ENCODE measurements at places on chromosomes 5 and 9.

DNA sequence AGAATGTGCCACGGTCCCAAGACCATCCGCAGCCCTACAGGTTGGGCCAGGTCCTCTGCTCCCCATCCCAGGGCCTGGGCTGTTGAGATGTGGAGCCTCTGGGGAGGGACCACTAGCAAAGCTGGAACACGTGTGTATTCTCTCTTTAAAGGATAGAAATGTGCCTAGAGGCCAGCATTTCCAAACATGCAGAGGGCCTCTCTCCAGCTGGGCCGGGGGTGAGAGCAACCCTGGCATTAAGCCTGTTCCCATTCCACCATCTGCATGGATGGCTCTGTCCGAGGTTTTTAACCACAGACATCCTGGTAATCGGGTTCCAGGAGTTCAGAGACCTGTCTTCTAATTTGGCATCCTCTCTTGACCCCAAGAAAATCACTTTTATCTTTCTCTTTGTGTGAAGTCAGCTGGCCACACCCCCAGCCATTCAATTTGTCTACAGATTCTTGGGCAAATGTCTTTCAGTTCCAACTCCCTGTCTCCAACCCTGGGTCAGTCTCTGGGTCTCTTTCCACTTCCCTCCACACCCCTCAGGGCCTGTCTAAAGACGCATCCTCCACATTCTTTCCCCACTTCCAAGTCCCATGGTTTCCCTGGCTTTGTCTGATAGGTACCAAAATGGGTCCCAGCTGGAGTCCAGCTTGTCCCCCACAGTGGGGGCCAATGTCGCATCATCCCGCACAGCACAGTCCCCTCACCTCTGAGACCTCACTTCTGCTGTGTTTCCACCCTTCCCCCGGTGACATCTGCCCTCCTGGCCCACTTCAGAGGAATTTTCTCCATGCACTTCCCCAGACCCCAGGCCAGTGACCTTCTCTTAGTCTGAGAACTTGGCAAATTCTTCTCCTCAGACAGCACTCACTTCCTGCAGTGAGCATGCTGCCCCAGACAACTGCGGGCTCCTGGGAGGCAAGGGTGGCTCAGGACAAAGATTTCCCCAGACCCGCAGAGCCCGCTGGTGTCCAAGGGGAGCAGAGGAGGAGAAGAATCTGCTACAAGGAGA, 56.8 kb downstream of the PTPDC1 start:
- no peak for DNase-seq

- DNase-seq: no peak
Observed at GRCh38 chr5:79653843-79654242, 35.8 kb upstream of the CMYA5 start.

DNA sequence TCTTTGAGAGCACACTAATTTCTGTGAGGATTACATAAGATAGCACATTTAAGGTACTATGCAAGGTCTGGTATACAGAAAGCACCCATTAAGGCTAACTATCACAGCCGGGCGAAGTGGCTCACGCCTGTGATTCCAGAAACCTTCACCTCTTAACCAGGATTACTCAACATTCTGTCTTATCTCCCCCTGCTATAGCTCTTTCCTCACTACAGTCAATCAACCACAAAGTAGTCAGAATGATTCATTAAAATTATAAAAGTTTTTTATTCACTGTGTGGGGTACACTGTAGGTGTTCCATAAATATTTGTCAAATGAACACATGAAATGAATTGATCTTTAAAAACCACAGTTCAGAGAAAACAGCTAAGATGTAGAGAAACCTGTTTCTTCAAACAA, 48.7 kb downstream of the CHD1 start:
- no peak for DNase-seq

- DNase-seq: no peak
Observed at GRCh38 chr9:119998614-119999013, 581.4 kb downstream of the CDK5RAP2 start.

DNA sequence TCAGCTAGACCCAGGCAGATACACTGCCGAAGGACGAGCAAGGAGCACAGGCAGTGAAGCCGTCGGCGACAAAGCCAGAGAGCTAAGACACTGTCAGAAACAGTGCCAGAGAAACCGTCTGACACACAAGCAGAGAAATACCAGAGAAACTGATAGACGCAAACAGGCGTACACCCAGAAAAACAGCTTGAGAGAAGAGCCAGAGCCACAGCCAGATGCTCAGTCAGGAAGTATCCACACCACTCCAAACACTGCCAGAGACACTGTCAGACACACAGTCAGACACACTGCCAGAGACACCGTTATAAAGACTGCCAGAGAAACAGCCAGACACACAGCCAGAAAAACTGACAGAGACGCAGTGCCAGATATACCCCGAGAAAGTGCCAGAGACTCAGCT, 19.1 kb downstream of the CNTFR start:
- DNase-seq: no peak

DNA sequence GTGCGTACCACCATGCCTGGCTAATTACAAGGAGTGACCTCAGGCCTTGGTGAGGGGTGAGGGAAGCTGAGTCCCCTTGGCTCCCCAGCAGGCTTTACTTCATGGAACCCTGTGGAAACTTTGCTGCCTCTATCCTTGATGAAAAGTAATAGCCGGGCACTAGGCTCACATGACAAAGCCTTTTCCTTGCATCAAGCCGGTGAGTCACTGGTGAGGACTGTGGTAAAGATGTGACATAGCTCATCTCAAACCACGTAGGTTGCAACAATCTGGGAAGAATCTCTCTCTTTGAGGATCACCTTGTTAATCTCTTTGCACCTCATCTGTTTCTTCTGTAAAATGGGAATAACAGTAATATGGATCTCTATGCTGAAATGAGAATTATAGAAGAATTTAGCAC, 116.3 kb upstream of the SLC25A48 start:
- no peak for DNase-seq

GRCh38 chr9:85599540-85600105, 142.1 kb downstream of the AGTPBP1 start:
- DNase-seq: no peak

DNA sequence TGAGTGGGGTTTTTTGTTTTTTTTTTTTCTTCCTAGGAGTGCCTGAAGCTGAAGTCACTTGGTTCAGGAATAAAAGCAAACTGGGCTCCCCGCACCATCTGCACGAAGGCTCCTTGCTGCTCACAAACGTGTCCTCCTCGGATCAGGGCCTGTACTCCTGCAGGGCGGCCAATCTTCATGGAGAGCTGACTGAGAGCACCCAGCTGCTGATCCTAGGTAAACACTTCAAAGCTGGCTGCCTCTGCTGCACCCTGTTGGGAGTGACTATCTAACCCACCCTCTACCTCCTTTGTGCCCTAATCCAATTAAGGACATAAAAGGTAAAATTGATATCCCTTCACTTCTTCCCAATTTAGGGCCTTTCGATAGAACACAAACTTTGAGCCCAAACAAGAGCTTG, 206.8 kb downstream of the SAXO1 start:
- DNase-seq: no peak

DNA sequence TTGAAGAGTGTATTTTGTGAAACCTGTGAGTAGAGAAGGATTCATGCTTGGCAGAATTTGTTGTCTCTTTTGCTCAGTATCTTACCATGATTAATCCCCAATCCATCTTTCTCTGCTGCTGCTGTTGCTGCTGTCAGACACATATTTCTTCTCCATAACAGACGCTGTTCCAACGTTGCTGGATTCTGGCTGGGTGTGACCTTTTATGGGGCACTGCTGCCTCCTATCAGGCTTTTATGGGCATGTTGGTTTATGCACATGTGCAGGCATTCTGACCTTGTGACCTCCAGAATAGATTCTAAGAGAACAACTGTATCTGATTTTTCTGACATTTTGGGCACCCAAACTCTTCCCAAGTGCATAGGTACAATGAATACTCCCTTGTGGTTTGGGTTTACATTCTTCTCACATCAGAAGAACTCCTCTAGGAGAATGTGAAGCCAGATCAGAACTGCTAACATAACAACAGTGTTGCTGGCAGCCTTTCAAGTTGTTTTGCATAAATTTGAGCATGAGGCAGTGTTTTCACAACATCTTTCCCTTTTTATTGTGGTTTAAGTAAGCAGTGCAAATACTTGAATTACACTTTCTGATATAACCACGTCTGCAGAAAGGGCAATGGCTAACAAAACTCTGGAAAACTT, 9.2 kb upstream of the ISL1 start:
- DNase-seq: no peak

DNA sequence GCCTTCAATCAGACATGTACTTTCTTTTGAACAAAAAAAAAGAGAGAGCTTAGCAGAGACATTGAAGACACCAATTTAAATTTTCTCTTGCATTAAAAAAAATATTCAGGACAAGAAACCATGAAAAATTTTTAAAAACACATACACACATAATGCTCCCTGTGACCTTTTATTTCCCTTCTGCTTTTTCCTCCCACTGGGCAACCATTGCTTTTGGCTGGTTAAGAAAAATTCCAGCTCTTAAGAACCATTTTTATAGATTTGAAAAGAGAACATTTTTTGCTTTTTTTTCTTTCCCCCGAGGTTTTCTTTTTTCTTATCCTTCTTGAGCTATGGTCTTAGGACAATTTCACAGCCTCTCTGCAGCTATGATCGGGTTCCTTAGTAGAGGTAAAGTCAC, 6.1 kb upstream of the HMHB1 start:
- DNase-seq: no peak

- DNase-seq: no peak
Observed at GRCh38 chr5:139659695-139660101, 11.5 kb downstream of the CXXC5 start.

DNA sequence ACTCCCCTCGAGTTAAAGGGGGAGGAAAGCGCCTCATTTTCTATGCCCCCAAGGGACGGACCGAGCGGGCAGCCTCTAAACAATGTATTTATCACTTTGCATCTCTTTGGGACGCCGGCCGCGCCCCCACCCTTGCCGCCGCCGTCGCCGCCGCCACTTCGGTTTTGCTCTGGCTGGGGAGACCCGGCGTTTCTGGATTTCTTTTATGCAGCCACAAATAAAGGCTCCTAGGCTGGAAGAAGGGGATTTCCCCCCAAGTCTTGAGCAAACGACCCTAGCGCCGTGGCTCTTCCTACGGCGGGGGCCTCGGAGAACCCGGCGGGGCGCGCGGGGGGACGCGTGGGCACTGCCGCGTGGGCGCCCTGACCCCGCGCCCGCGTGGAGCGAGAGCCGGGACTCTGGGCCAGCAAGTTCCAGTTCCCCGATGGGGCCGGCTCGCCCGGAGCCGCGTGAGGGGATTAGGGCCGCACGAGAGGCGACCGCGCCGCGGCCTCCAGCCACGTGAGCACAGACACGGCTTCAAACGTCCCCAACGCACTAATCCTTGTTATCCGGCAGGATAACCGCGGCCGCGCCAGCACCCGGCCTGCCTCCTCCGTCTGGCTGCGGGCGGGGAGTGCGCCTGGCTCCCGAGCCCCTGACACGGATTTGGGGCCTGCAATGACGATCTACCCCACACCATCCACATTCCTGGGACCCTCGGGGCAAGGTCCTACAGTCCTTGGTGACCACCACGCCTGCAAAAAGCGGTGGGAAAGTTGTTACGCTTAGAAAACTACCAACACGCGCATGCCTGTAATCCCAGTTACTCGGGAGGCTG, 7.9 kb upstream of the NEUROG1 start:
- no peak for DNase-seq

- no peak for DNase-seq
Observed at GRCh38 chr5:148541054-148541835, 113.1 kb downstream of the HTR4 start.

DNA sequence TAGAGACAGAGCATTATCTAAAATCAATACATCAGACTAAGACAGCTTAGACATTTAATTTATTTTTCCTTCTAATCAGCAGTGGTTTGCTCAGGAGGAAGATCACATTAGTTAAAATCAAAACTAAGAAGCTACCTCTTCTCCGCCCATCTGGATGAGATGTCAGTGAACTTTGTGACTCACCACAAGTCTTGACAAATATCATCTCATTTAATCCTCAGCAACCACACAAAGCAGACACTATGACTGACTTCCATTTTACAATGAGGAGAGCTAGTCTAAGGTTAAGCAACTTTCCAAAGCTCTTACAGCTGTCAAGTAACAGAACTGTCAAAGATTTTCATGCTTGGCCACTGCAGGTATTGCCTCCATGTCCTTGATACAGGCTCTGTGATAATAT, 289.5 kb downstream of the DEPDC1B start:
- no peak for DNase-seq

DNA sequence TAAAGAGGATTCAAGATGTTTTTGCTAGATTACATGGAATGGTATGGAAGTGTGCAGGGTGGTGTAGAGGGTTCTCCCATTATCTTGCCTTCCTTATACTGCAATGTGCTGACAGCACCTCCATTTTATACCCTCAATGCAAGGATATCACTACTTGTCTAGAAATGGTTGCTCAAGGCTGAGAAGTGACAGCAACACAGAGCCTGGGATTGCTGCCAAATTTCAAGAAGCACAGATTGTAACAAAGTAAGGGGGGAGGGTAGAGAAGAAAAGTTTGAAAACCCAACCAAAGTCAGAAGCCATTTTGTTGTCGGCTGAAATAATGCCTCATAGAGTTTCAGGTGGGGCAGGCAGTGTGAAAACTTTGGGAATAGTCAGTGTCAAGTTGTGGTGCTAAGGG, 29.8 kb downstream of the PCDHAC2 start:
- DNase-seq: no peak

DNA sequence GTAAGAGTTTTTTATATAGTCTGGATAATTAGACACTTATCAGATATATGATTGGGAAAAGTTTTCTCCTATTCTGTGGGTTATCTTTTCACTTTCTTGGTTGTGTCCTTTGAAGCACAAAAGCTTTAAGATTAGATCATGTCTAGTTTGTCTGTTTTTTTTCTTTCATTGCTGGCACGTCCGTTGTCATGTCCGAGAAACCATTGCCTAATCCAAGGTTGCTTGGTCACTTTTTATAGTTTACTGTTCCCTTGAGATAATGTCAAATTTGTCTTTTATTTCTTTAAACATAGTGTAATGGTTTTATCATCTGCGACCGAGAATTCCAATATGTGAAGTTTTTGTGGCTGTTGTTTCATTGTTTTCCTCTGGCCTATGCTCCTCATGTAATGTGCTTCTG, 28.8 kb downstream of the GARNL3 start:
- no peak for DNase-seq

DNA sequence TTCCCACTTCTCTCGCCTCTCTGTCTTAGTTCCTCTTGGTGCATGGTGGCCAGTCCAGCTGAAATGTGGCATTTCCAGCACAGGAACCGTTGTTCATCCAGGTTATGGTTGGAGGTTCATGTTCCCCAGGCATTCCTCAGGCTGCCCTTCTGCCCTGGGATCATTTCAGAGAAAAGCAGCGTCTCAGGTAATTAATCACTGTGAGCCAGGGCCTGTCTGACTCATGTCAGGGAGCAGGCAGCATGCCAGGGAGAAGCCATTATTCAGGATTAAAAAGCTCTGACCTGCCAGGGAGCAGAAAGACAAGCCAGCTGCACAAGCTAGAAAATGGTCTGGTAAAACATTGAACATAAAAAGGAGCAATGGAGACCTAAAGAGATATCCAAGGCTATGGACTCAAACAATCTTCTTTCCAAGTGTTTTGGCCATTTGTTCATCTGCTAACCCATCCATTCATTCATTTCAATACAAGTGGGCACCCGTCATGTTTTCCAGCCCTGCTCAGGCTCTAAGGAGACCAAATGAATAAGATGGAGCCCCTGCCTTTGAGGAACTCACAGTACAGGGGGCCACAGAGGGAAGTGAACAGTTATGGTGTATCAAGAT, 241.4 kb downstream of the DRD1 start:
- DNase-seq: no peak

- DNase-seq: no peak
Observed at GRCh38 chr5:137367951-137368350, 131.2 kb downstream of the SPOCK1 start.

GRCh38 chr5:32261198-32261597, 51.5 kb downstream of the MTMR12 start:
- DNase-seq: no peak

Measured in T-helper 1 cell (primary cell).